ENCODE measurements at places on chromosomes 7 and 10.

GRCh38 chr10:118241229-118242137 is 100.6 kb downstream of the FAM204A start:
- DNase-seq: peak; percentile 66

GRCh38 chr10:131644864-131645658 is 255.7 kb upstream of the PPP2R2D start:
- DNase-seq: no peak

DNA sequence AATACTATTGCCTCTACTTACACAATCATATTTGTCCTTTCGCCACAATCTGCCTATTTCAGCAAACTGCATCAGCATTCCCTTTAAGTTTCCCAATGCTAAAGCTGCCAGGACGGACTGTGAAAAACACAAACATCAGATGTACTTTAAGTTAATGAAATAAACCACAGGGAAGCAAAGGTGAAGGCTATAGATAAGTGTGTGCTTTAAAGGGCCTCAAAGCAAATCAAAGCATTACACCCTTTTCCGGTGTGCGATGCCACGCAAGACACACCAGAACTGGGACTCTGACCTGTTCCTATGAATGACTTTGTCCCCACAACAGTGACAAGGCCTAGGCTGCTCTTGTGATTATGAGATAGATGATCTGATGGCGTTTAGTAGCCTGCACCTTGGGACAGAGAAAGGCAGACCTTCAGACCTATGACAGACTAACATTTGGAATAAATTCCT is 23.4 kb downstream of the SLC26A3 start:
- no peak for DNase-seq

- DNase-seq: no peak
These were observed 3.5 kb downstream of the EPO start for GRCh38 chr7:100723732-100724275.

GRCh38 chr10:94156453-94156852 is 162.7 kb downstream of the PLCE1 start:
- no peak for DNase-seq

- DNase-seq: no peak
These were observed 760 bp downstream of the THNSL1 start for GRCh38 chr10:25017154-25017590.

DNA sequence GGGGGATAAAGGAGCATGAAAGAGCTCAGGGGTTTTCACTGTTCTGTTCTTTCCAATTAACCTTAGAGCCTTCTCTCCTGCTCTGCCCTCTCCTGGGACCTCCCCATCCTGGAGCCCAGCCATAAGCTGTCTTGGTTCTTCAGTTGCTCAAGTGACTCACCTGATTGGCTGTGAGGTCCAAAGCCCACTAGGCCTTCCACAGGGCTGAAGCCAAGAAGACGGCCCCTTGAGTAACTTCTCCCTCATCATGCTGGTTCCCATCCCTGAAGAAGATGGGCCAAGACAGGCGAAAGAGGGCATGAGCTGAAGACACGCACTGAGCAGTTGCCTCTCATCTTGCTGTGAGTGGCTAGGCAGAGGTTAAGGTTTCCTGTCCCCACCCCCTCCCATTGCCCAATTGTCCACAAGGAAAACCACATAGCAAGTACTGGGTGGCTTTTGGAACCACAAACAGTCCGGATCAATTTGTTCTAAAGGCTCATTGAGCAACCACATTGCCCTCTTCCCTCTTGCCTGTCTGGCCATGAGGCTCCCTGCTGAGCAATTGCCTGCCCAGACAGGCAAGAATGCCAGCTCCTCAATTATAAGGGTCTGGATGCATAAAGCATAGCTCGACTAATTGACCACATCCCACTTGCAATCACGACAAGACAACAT is 43.9 kb upstream of the GPAM start:
- DNase-seq: no peak

GRCh38 chr10:98170249-98171117 is 36.0 kb downstream of the R3HCC1L start:
- peak; percentile 22 for DNase-seq

GRCh38 chr7:16982640-16983350 is 101.0 kb upstream of the AGR3 start:
- peak; percentile 34 for DNase-seq

- DNase-seq: no peak
These were observed 51.5 kb downstream of the ANKMY2 start for GRCh38 chr7:16594061-16594460.

- no peak for DNase-seq
These were observed 100.6 kb downstream of the ARHGAP22 start for GRCh38 chr10:48504141-48504885.

- DNase-seq: no peak
These were observed 17.6 kb downstream of the CDNF start for GRCh38 chr10:14820010-14820774.

- no peak for DNase-seq
These were observed 645.2 kb downstream of the PHTF2 start for GRCh38 chr7:78443811-78444210.

DNA sequence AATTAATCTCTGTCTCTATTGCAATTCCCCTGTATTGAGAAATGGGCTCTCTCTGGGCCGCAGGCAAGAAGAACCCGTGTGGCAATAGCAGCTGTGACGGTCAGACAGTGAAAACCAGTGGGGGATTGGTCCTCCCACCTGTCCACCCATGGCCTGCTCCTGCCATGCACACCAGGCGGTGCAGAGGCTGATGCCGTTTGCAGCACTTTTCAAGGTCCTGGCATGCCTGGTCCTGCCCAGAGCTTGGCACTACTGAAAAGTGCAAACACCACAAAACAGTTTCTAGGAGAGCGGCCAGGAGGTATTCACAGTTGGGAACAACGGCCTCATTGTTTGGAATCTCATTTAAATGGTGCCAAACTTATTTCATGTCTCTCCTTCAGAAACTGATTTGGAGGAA is 41.5 kb downstream of the PSPH start:
- no peak for DNase-seq

- peak; percentile 83 for DNase-seq
These were observed 11.0 kb upstream of the LFNG start for GRCh38 chr7:2508327-2509215.

DNA sequence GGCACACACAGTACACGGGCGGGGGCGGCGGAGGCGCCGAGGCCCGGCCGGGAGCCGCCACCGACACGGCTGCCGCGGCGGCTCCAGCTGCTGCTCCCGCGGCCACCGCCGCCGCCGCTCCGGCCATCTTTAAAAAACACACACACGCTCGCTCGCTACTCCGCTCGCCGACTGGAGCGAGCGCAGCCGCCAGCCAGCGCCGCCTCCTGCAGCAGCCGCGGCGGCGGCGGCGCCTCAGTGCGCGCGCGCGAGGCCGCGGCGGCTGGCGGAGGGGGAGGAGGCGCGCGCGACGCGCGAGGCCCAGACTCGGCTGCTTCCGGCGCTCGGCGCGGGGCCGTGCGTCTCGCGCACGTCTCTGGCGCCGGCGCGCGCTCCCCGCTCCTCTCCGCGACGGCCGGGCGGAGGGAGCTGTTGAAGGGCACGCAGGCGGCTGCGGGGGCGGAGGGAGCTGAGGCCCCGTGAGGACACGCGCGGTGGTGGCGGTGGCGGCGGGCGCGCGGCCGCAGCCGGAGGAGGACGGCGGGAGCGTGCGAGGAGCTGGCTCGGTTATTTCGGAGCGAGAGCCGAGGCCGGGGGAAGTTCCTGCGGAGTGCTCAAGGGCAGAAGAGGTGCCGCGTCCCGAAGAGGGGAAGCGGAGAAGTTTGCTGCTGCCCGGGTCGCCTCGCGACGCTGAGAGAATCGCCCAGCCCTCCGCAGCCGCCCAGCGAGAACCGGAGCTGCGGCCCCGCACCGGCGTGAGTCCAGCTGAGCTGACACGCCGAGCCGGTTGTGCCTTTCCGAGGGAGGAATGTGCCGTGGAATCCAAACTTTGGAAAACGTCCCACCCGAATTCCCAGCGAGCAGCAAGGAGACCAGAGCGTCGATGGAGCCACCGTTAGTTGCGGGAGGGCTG is at the start of gene KDM7A:
Gene KDM7A (minus strand): TSS at position 173 of the 892 bp plus-strand sequence. CDS start 46 bp downstream, at position 127.
- peak; percentile 91 for DNase-seq

GRCh38 chr7:131533566-131534561 is 22.6 kb downstream of the PODXL start:
- no peak for DNase-seq

DNA sequence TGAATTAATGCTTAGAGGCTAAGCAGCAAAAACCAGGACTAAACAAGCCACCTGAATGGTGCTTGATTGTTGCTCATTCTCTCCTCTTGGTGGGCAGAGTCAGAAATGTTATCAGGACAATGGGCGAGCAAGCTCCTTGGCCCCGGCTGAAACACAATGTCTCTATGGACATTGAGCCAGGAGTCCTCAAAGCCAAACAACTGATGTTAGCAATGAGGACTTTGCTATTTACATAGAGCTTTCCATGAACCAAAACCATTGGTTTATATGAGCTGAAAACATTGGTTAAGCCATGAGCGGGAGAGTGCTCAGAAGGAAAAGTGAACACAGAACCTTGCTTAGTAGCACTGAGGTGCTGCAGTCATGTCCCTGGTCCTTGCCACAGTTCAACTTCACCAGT is 21.5 kb upstream of the NPVF start:
- DNase-seq: no peak

- no peak for DNase-seq
These were observed 128.4 kb upstream of the PHYHIPL start for GRCh38 chr10:59047957-59048618.
